Activated naive CD4-positive, alpha-beta T cell (primary cell): ENCODE measurements at places on chromosomes 1 and 21.

DNA sequence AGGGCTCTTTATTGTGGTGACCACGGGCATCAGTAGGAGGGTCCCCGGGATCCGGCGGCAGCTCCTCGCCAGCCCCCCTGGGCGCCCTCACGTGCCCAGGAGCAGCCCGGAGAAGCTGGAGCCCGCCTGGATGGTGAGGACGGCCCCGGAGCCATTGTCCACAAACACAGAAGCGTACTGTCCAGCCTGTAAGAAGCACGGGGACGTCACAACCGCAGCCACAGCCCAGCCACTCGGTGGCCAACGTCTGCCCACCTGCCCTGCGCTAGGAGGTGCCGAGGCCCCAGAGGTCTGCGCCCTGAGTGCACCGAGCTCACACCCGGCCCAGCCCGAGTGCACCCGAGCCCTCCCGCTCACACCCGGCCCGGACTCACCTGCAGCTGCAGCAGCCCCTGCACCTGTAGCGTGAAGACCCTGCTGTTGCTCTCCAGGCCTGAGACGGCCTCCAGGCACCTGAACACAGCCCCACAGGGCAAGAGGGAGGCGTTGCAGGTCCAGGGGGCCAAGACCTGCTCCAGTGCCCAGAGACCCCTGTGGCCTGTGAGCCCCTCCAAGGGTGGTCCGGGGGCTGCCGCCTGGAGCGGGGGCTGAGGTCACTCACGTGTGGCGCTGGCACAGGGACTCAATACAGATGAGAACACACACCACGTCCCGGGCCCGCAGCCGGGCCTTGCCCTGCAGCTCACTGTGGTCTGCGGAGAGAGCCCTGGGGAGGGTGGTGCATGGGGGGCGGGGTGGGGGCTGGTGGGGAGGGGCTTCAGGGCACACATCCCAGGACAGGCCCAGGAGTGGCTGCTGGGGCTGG is 3.9 kb downstream of the C1QTNF12 start:
- no peak for DNase-seq

DNA sequence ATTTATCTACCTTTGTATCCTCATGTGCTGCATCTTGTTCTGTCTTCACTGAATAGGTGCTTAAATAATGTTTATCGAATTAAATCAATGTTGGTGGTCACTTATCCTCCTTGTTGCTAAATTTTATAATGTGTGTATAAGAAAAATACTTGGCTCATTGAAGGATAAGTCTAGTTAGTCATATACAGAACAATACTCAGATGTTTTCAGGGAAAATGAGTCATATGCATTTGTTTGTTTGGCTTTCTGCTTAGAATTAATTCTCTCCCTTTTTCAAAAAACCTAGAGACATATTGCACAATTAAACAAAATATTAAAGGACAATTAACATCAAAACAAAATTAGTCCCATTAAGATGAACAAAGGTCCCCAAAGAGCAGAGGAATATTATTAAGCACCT is 89.0 kb downstream of the UBE2U start:
- DNase-seq: no peak

- DNase-seq: no peak
These were observed 2.5 kb downstream of the INKA2 start for GRCh38 chr1:111736548-111737215.

- DNase-seq: no peak
These were observed 60.3 kb downstream of the SLC45A1 start for GRCh38 chr1:8378178-8378577.

DNA sequence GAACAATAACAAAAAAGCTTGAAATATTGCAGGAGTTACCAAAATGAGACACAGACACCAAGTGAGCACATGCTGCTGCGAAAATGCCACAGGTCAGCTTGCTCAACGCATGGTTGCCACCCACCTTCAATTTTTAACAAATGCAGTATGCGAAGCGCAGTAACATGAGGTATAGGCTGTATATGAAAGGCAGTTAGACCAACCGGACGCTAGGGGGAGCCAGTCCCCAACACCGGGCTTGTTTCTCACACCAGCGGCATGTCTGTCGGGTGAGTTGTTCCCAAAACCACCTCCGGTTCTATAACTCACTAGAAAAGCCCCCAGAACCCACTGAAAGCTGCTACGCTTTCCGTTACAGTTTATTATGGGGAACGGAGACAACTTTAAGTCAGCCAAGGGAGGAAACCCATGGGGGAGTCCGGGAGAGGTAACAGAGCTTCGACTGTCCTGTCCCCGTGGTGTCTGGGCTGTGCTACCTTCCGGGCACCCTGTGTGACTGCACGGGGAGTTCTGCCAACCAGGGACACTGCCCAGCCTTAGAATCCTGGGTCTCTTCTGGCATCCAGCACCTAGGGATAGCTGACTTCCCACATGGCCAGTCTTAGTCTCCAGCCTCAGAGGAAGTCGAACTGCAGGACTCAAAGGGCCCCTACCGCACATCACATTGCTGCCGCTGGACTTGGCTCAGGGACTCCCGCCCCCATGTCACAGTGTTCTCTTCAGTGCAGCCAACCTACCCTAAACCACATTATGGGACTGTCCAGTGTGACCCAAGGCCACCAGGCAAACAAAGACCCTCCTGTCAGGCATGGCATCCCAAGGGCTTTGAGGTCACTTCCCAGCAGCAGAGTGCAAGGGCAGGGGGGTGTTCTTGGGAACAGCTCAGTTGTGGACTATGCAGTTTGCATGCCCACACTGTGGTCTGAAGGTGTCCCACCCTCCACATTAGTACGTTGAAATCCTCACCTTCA is 14.0 kb downstream of the RNF187 start:
- peak; percentile 79 for DNase-seq

GRCh38 chr1:4310396-4310923 is 343.9 kb upstream of the AJAP1 start:
- DNase-seq: no peak

GRCh38 chr1:155127105-155127966 is at the start of gene EFNA1:
Gene EFNA1, plus strand, starts transcription at chr1:155127876. Its CDS starts 102 bp downstream, at chr1:155127978.
- DNase-seq: peak; percentile 45

- no peak for DNase-seq
These were observed 318.5 kb upstream of the RUNX1 start for GRCh38 chr21:35367553-35367952.

GRCh38 chr1:153827168-153827964 is 52.2 kb downstream of the SLC27A3 start:
- DNase-seq: no peak

GRCh38 chr1:168774241-168774640 is 45.2 kb upstream of the DPT start:
- no peak for DNase-seq

- DNase-seq: peak; percentile 51
These were observed 179.0 kb downstream of the ADSS2 start for GRCh38 chr1:244272471-244273261.

- DNase-seq: no peak
These were observed 451.5 kb upstream of the ADAMTS5 start for GRCh38 chr21:27418346-27418745.

GRCh38 chr1:110150330-110151174 is at the start of gene SLC6A17:
Gene SLC6A17, plus strand, starts transcription at chr1:110150494. Its CDS starts 16,436 bp downstream, at chr1:110166930.
- DNase-seq: no peak

GRCh38 chr1:2983319-2983705 is 38.0 kb upstream of the ACTRT2 start:
- no peak for DNase-seq

DNA sequence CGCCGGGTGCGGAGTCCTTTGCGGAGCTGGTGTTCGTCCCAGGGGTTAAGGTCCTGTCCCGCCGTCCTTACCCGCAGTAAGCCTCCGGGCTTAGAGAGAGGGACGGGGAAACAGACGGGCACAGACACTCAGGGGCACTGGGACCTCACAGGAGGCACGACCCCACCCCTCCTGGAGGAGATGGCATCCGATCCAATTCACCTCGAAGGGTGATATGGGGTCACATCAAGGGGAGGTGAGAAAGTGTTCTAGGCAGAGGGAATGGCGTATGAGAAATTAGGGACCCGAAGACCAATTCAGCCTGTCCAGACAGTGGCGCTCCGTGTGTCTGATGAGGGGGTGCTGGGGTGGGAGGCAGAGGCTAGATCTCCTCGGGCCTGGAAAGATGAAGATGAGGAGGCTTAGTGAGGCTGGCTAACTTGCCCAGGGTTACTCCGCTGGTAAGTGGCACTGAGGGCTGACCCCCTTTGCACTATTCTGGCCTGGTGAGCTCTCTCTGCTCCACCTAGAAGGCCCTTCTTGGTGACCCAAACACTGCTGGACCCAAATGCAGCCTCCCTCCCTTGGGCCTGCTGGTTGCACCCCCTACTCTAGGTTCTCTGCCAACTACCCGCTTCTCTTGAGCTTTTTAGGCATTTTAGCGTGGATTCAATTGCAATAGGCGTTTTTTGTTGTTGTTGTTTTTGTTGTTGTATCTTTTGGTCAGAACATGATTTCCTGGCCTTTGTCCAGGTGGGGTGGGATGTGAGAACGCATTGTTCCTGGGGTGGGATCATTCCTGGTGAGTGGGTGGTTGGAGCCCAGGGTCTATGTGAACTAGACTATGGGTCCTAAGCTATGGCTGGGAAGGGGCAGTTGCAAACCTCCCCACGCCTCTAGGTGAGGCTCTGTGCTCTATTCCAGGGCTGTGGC is 12.3 kb downstream of the BTBD19 start:
- no peak for DNase-seq

DNA sequence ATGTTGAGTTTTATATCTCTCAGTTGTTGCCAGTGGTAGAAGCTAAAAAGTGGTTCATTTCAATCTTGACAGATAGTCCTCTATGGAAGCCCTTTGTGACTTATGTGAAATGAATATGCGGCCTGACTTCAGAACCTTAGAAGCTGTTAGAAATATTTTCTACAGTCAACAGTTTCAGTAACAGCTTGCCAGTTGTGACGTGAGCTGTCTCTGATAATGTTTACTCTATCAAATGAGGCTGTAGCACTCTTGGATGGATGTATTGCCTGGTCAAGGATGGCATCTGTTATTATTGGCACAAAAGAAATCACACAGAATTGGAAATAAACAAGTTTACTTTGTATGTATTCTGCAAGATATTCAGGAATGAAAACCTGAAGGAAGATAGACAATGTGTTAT is 31.9 kb downstream of the SNX7 start:
- no peak for DNase-seq

- DNase-seq: no peak
These were observed 133.1 kb downstream of the CAMTA1 start for GRCh38 chr1:6918186-6918924.

DNA sequence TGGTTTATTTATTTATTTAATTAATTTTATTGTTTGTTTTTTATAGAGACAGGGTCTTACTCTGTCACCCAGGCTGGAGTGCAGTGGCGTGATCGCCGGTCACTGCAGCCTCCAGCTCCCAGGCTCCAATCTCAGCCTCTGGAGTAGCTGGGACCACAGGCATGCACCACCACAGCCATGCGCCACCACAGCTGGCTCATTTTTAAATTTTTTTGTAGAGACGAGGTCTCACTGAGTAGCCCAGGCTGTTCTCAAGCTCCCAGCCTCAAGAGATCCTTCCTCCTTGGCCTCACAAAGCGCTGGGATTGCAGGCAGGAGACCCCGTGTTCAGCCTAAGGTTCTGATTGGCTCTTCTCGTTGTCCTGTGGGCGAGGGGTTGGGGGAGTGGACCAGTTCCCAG is 22.1 kb downstream of the UMODL1 start:
- DNase-seq: no peak

- no peak for DNase-seq
These were observed 2.8 kb downstream of the COL18A1 start for GRCh38 chr21:45407629-45408247.

DNA sequence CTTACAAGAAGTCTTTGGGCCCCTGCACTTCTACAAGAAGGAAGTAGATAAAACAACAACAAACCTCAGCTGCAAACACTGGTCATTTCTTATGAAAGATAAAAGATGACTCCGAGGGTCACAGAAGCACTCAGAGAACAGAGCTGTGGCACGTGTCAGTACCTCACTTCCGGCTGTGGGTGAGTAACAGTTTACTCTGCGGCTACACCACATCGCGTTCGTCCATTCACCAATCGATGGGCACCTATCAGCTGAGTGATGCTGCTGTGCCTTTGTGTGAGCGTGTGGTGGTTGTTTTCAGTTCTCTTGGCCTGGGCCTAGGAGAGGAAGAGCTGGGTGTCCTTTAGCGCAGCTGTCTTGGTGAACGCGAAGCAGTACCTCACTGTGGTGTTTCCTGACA is 49.9 kb downstream of the COL6A1 start:
- DNase-seq: no peak

DNA sequence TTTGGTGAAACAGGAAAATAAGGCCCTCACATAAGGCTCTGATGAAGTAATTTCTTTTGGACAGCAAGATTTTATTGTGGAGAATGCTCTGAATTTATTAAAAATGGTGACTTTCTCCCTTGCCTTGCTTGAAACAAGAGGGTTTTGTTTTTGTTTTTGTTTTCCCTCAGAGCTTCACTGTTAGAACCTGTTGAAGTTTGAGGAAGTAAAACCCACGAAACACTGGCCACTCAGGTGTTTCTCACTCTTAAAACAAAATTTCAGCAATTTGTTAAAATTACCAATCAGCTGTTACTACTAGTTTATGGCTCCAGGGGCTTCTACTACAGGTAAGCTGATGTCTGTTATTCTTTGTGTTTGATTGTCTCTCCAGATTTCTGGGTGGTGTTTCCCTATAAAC is 112.6 kb upstream of the B3GALT2 start:
- no peak for DNase-seq

GRCh38 chr1:232622378-232622777 is 7.6 kb downstream of the SIPA1L2 start:
- DNase-seq: no peak

DNA sequence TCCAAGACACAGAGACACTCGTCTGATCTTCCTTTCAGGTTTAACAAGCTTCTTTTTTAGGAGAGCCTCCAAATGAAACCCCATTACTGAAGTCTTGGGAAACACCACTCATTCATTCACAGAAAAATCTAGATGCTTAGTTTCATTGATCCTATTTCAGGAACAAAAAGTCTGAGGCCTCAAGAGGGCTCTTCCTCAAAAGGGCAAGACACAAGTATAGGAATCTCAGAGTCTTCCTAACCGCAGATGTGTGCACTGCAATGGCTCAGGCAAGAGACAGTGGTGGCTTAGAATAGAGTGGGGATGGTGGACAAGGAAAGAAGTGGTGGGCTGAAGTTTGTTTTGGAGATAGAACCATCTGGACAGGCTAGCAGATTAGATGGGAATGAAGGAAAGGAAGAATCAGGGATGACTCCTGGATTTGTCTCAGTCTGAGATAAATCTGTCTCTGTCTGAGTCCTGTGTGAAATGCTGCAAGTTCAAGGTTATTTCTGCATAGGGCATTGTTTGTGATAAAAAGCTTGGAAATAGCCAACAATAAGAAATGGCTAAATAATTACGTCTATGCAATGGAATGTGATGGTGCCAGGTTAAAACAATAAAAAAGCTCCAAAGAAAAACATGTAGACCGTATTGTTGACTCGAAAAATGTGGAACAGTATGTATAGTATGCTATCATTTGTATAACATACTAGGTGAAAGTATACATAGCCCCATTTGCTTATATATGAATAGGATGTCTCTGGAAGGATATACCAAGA is 8.9 kb upstream of the CTSE start:
- DNase-seq: no peak

DNA sequence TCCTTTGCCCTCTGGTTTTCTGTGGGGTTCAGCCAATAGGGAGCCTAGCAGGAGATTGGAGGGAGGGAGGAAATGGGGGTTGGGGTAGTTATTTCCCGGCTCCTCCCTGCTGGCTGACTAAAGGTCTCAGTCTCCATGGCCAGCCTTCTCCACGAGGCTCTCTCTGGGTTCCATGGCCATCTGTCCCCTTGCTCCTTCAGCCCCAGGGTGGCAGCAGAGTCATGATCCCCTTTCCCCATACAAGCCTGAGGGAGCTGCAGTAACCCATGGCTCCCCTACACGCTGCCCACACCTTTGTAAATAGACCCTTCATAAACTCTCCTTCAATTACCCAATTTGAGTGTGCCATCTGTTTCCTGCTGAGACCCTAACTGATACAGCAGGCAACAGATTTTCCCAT is 176.1 kb upstream of the CSF3R start:
- no peak for DNase-seq

GRCh38 chr1:244406337-244406736 is 45.4 kb downstream of the ADSS2 start:
- no peak for DNase-seq
